ENCODE measurements at places on chromosomes 5 and 9.

DNA sequence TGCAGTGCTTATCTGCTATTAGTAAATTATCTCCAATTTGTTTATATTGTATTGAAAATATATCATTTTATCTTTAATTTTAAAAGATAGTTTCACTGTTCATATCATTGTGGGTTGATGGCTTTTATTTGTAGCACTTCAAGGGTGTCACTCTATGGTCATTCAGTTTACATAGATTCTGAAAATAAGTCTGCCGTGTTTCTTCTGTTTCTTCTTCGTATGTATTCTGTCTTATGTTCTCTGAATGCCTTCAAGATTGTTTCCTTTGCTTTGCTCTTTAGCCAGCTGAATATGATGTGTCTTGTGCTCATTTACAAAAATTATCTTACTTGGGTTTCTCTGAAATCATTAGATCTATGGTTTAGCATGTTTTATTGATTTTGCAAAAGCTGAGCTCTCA, 359.9 kb downstream of the CYLC2 start:
- no peak for DNase-seq

DNA sequence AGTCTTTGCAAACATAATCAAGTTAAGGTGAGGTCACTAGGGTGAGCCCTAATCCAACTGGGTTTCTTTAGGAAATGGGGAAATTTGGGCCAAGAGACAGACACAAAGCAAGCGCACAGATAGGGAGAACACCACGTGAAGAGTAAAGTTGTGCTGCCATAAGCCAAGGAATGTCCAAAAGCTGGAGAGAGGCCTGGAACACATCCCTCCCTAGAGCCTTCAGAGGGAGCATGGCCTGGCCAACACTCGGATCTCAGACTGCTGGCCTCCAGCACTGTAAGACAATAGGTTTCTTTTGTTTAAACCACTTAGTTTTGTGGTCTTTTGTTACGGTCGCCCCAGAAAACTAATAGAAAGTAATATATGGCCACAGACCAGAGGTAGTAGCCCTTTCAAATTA, 8.1 kb upstream of the ROR2 start:
- DNase-seq: no peak

DNA sequence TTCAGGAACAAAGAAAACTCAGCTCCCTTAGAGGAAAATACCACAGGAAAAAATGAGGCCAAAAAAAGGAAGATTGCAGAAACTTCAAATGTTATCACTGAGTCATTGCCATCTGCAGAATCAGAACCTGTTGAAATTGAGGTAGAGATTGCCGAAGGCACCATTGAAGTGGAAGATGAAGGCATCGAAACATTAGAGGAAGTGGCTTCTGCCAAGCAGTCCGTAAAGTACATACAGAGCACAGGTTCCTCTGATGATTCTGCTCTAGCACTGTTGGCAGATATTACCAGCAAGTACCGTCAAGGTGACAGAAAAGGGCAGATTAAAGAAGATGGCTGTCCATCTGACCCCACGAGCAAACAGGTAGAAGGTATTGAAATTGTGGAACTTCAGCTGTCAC, 30.8 kb upstream of the NIM1K start:
- no peak for DNase-seq

GRCh38 chr9:98796364-98797101, at the start of gene ANKS6:
TSS of gene ANKS6 (minus strand) at chr9:98796555. CDS start at chr9:98796491, 64 bp downstream.
- DNase-seq: peak; percentile 76

DNA sequence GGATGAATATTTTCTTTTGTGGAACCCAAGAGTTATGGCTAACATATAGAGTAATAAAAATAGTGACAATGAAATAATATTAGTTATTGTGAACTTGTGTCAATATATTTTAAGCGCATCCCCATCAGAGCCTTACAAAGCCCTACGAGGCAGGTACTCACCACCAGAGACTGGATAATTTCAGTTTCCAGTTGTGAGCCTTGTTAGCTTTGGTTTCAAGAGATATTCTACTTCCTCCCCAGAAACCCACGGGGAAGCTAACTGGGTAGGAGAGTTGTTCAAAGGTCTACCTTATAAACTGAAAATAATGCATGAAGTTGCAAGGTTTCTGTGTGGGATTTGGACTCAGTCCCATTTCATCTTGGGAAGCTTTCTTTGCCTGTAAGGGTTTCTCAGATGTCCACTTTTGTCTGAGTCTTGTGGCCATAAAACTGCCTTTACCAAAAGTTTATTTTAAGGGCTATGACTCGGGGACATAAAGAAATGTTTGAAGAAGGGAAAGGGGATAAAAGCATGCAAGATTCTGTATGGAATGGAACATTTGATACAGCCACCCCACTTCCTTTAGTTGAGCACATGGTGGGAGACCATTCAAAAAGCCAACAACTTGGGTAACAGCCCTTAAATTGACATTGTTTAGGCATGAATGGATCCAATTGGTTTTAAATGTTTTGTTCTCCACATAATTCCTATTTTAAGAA, 57.4 kb upstream of the ANKRD55 start:
- no peak for DNase-seq

GRCh38 chr5:82349652-82350051, 71.5 kb upstream of the RPS23 start:
- DNase-seq: no peak

- DNase-seq: peak; percentile 83
Measured at GRCh38 chr9:121285835-121286687, 18.1 kb downstream of the GSN start.

DNA sequence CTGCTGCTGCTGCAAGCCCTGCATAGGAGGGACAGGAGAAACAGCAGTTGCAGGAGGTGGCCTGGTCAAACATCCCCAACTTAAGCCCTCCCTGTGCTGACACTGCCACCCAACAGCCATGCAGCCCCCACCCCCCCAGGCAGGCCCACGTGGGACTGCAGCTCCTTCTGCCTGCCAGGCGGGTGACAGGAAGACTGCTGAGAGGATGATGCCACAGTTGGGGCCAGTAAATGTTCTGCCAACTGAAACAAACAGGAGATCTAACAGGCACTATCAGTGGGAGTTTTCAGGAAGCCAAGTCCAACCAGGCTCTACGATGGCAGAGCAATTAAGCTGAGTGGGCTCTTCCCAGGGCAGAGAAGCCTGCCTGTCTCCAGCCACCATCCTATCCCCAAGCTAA, 31.1 kb downstream of the DIRAS2 start:
- no peak for DNase-seq

- no peak for DNase-seq
Measured at GRCh38 chr5:138833080-138833479, 42.1 kb downstream of the LRRTM2 start.

DNA sequence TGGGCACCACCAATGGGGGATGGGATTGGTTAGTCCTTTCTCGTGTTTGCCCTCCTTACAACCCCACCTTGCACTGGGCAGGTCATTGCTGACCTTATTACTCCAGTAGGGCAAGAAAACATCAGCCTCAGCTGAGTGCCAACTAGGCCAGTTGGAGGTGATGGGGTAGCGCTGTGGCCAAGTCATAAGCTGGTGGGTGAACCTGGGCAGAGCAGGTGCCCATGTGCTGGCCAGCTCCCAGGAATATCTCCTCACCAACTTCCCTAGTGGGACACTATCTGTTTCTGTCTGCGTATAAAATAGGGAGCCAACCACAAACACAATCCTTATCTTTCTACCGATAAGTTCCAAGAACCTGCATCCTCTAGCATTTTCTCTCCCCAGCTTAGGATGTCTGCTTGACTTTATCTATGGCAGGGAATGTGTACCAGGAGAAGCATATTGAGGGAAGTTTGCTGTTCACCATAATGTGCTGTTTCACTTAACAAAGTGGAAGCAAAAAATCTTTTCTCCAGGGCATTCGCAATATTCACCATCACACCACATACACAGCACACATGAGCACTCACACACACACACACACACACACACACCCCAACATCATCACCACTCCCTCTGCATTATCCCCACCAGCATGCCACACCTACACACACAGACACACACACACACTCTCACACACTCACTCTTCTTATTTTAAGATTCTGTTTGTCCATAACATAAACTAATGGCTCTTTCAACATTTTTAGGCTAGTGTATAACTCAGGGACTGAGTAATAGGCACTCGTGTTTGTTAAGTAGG, 390.0 kb downstream of the ENC1 start:
- DNase-seq: no peak

- DNase-seq: peak; percentile 83
Measured at GRCh38 chr5:125484742-125485641, 738.6 kb upstream of the ZNF608 start.

GRCh38 chr5:79829260-79829659, 139.6 kb downstream of the CMYA5 start:
- DNase-seq: peak; percentile 8

- peak; percentile 39 for DNase-seq
Measured at GRCh38 chr5:128254789-128255188, 171.2 kb downstream of the SLC12A2 start.

DNA sequence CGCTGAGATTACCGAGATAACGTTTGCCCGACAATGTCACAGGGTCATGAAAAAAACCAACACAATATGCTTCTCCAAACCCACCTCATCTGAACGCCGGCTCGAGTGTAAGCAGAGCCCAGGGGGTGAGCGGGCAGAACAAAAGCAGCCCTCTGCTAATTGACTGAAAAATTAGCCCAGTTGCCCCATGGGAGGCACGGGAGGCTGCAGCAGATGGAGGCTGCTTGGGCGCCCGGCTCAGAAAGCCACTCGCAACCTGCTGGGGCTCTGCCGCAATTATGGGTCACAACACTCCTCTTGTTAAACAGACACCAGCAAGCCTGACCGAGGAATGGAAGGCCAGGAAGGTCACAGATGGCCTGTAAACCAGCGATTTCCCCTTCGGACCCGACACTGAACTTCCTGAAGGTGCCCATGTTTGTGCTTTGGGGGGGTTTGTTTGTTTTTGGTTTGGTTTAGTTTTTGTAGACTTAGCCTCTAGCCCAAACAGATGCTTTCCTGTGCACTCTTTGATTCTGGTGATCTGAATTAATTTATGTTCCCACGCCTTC, 104.6 kb upstream of the IRX1 start:
- DNase-seq: no peak

- DNase-seq: no peak
Measured at GRCh38 chr5:67652201-67652600, 455.6 kb upstream of the CD180 start.

- DNase-seq: no peak
Measured at GRCh38 chr9:36504156-36504555, 68.5 kb upstream of the MELK start.

DNA sequence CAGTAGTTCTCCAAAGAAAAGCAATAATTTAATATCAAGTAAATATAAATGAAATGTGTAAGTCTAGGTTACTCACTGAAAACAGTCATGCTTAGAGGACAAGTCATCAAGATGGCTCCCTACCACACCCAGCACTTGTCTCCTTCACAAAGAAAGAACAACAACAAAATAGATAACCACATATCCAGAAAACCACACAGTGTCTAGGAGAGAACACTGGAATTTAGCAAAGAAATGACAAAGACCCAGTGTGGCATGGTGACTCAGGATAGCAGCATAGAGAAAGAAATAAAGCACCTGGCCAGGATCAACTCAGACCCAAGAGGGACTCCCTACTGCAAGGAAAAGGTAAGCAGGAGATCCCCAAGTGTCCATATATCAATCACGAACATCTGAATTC, 356.2 kb downstream of the TMEM161B start:
- no peak for DNase-seq

DNA sequence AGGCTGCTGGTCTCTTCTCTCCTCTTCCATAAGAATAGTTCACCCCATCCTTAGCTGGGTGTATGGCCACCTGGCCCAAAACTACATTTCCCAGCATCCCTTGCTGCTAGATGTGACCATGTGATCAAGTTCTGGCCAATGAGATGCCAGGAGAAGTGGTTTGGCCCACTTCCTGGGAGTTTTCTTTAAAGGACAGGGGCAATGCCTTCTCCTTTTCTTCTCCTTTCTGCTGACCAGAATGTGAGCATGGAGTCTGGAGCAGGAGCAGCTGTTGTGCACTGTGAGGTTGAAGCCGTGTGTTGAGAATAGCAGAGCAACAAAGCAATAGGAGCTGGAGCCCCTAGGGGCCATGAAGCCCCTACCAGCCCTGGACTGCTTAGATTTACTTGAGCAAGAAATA, 36.8 kb downstream of the C9orf50 start:
- DNase-seq: peak; percentile 88

- DNase-seq: no peak
Measured at GRCh38 chr9:100229136-100229535, 123.6 kb downstream of the TEX10 start.

DNA sequence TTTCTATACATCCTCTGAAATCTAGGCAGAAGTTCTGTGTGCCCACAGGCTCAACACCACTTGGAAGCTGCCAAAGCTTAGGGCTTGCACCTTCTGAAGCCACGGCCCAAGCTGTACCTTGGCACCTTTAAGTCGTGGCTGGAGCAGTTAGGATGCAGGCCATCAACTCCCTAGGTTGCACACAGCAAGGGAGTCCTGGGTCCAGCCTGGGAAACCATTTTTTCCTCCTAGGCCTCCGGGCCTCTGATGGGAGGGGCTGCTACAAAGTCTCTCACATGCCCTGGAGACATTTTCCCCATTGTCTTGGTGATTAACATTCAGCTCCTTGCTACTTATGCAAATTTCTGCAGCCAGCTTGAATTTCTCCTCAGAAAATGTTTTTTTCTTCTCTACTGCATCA, 15.5 kb upstream of the PLK2 start:
- DNase-seq: no peak

- no peak for DNase-seq
Measured at GRCh38 chr9:16180546-16180945, 627.7 kb downstream of the CCDC171 start.

DNA sequence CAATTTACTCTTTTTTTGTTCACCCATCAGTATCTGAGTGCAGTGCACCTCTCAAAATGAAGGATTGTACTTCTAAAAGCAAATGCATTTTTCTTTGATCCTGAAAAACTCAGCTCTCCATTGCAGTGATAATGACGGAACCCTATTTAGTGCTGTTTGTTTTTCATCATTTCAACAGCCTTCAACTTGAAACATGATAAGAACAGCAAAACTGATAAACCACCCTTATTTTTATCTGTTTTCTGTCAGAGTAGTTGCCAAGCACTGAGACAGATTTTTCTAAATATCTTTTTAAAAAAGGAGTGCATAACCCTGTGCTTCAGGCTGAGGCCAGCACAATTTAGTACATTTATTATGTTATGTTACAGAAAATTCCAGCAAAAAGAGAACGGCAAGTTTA, 549.8 kb upstream of the DMAC1 start:
- DNase-seq: peak; percentile 96

GRCh38 chr5:1235838-1236237, 10.7 kb downstream of the SLC6A18 start:
- no peak for DNase-seq

GRCh38 chr9:127182901-127183746, 60.7 kb upstream of the ANGPTL2 start:
- no peak for DNase-seq

DNA sequence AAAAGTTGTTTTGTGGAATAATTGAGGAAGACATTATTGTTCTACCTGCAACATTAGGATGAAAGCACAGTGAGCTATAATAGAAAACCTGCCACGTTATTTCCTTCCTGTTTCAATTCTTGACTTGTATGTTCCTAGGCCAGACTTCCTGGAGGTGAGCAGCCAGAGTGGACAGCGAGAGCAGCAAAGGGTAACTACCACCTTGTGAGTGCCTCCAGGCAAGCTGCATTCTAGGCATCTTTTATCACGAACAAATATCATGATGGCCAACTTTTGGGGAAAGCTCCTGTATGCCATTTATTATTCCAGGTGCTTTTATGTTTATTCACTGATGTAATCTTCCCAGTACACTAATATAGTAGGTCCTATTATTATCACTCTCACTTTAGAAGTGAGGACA, 34.0 kb upstream of the ZSWIM6 start:
- no peak for DNase-seq

- peak; percentile 78 for DNase-seq
Measured at GRCh38 chr5:132386644-132387286, 17.3 kb downstream of the SLC22A5 start.
